ENCODE measurements at places on chromosomes 11 and 22. TPM values are rescaled to one million over a fixed set of nuclear protein-coding genes. Genes with fewer than 3 reads are reported as not detected.
A peak's percentile ranks its signal among the peaks of the same experiment; 100 is the strongest.

DNA sequence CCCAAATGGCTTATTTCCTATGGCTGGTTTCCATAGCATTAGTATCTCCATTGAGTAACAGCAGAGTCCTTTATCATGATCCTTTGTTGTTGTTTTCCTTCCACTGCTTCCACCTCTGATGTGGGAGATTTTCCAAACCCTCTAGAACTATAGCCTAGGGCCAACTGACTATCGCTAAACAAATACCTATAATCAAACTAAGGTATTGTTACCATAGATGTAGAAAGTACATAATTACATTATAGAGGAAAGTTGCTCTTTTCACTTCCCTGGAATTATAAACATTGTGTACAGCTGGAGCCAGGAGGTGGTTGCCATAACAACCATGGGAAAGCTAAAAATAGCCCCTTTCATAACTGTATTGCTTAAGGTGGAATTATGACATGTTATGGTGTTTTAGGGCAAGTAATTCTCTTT lies 47.0 kb upstream of the ALKBH3 start:
- no peak overlapping the region for H3K27ac ChIP-seq
- no peaks in the 10 kb centered on the region for H3K27me3 ChIP-seq
- H3K4me3 ChIP-seq = no peak overlapping the region
- H3K36me3 ChIP-seq = no peaks in the 10 kb centered on the region

DNA sequence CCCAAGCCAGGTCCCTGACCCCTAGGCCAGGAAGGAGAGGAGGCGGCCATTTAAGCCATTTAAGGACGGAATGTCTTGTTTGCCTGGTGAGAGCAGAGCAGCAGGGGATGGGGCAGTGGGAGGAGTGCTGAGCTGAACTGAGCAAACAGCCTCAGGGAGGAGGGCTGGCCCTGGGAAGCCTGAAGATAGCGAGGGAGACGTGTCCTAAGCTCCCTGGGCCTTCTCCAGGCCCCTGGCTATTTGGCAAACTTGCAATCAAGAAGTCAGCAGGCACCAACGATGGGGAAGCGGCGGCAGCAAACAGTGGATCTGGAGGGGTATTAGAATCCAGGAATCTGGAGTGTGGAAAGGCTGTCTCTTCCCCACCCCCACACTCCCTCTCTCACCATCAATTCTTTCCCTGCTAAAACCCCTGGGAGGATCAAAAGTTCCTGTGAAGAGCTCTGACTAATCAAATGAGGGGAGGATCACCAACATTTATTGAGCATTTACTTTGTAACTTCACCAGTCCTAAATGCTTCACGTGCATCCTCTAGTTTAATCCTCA lies 8.8 kb downstream of the BCL9L start:
- H3K4me1 ChIP-seq = peaks cover 98% of the 10 kb centered on the region
- no peaks in the 10 kb centered on the region for H3K27me3 ChIP-seq
- peaks cover 29% of the 10 kb centered on the region for H3K36me3 ChIP-seq
- DNase-seq = no peak
- peak overlapping the region; percentile 94 for H3K27ac ChIP-seq

GRCh38 chr11:83285151-83285770 lies 906 bp downstream of the CCDC90B start:
- H3K36me3 ChIP-seq = peaks cover 3% of the 10 kb centered on the region
- no peak for DNase-seq
- H3K27ac ChIP-seq = peak overlapping the region; percentile 99
- no peaks in the 10 kb centered on the region for H3K27me3 ChIP-seq
- peak overlapping the region; percentile 96 for H3K4me3 ChIP-seq

GRCh38 chr11:69393865-69394233 lies 87.6 kb upstream of the LINC01488 start:
- DNase-seq = no peak
- H3K36me3 ChIP-seq = no peaks in the 10 kb centered on the region
- no peaks in the 10 kb centered on the region for H3K27me3 ChIP-seq
- no peak overlapping the region for H3K4me3 ChIP-seq

- H3K36me3 ChIP-seq = no peaks in the 10 kb centered on the region
- H3K4me1 ChIP-seq = no peaks in the 10 kb centered on the region
- no peak overlapping the region for H3K27ac ChIP-seq
- no peak overlapping the region for H3K4me3 ChIP-seq
- no peaks in the 10 kb centered on the region for H3K27me3 ChIP-seq
Measured at GRCh38 chr11:45745065-45745811, 59.7 kb upstream of the SLC35C1 start.

DNA sequence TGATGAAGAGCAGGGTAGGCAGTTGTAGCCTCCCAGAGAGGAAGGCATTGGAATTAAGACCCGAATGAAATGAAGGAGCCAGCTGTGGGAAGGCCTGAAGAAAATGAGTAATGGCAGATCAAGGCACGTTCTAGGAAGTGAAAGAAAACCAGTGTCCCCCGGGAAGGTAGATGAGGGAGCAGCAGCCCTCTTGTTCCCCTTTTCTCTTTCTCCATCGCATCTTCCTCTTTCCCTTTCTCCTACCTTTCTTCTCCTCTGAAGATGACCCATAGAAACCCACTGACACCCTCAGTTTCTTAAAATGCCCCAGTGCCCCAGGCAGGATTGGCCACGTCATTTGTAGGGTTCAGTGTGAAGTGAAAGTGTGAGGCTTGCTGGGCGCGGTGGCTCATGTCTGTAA lies 172.6 kb upstream of the SEZ6L start:
- no peaks in the 10 kb centered on the region for H3K27me3 ChIP-seq
- H3K4me1 ChIP-seq = peaks cover 4% of the 10 kb centered on the region
- DNase-seq = no peak

- H3K4me1 ChIP-seq = no peaks in the 10 kb centered on the region
- no peak overlapping the region for H3K27ac ChIP-seq
- peak; percentile 86 for DNase-seq
- H3K27me3 ChIP-seq = no peaks in the 10 kb centered on the region
- H3K36me3 ChIP-seq = no peaks in the 10 kb centered on the region
- no peak overlapping the region for H3K4me3 ChIP-seq
Measured at GRCh38 chr11:38791346-38791961, 2193.4 kb upstream of the RAG2 start.

DNA sequence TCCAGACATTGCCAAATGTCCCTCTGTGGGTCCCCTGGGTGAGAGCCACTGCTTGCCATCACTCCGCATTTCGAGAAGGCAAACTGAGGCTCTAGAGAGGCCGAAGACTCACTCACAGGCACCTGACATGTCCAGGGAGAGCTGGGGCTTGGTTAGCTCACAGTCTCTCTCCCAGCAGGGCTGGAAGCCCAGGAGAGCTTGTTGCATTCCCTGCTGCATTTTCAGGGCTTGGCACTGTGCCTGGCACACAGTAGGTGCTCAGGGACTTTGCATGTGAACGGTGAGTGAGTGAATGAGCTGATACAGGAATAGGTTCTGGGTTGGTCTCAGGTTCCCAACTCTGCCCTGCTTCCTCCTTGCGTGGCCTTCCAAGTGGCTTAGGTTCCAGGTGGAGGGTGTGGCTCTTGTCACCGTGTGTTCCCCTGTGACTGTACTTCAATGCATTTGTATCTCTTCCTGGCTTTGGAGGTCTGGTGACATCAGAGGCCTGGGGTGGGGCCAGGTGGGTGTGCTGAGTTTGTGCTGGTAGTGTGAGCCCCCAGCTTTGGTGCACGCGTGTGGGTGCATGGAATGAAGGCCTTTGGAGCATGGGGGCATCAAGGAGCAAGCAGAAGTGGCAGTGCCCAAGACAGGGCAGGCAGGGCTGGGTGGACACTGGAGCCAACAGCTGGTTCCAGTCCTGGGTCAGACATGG lies 18.4 kb upstream of the SMIM38 start:
- no peaks in the 10 kb centered on the region for H3K4me1 ChIP-seq
- no peak overlapping the region for H3K27ac ChIP-seq
- H3K27me3 ChIP-seq = no peaks in the 10 kb centered on the region
- H3K4me3 ChIP-seq = no peak overlapping the region
- no peak for DNase-seq

The SLC17A6 gene
- 46.7 TPM for polyA plus RNA-seq

The OR5AR1 gene
- polyA plus RNA-seq = not detected

The TRPM5 gene
- polyA plus RNA-seq = 0.08 TPM

The OR8K1 gene
- polyA plus RNA-seq = not detected
